ENCODE measurements at places on chromosomes 1 and 21.
A peak's percentile ranks its signal among the peaks of the same experiment; 100 is the strongest.

DNA sequence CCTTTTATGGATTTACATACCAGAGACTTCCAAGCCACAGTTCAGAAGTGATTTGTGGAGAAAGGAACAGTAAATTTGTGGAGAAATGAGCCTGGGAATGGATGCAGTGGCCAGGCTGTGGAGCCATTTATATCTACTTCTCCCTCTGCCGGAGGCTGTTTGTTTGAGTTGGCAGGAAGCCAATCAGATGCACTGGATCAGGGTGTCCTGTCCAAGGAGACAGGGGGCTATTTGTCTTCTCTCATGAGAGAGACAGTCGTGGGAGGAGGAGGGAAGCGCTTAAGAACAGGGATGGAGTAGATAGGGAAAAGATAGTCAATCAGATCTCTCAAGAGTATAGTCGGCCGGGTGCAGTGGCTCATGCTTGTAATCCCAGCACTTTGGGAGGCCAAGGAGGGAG, 2.8 kb upstream of the HAPLN2 start:
- DNase-seq, result no peak

DNA sequence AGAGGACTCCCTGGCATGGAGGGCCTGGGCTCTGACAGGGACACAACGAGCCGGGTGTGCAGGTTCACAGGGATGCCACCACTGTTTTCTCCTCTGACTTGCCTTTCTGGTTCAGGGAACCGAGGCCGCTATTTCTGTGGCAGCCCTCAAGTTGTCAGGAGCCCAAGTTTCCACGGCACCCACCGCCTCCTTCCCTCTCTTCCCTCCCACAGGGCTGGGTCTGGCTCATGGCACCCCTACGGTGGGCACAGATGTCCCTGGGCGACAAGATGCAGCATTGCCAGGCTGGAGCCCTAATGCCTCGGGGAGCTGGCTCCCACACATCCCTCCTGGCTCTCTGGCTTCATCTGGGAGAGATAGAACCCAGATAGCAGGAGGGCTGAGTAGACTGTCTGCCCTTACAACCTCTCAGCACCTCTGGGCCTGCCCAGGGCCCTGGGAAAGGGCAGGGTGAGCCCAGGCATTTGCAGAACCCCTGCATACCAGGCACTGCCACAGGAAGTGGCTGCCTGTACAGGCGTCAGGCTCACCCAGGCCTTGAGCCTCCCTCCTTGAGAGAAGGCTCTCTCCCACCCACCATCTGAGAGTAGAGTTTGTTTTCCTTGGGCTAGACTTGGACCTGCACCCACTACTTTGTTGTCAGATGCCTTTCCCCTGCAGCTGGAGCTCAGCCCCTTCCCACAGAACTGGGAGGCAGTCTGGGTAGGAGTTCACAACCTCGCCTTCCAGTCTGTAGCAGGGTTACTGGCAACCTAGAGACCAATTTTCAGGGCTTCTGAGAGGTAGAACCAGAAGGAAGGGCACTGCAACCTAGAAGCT, 20.5 kb downstream of the KCNC4 start:
- no peak for DNase-seq

GRCh38 chr1:111582644-111583618, 36.7 kb upstream of the RAP1A start:
- no peak for DNase-seq

- DNase-seq, result no peak
Observed at GRCh38 chr1:86339014-86339812, 56.9 kb downstream of the ODF2L start.

DNA sequence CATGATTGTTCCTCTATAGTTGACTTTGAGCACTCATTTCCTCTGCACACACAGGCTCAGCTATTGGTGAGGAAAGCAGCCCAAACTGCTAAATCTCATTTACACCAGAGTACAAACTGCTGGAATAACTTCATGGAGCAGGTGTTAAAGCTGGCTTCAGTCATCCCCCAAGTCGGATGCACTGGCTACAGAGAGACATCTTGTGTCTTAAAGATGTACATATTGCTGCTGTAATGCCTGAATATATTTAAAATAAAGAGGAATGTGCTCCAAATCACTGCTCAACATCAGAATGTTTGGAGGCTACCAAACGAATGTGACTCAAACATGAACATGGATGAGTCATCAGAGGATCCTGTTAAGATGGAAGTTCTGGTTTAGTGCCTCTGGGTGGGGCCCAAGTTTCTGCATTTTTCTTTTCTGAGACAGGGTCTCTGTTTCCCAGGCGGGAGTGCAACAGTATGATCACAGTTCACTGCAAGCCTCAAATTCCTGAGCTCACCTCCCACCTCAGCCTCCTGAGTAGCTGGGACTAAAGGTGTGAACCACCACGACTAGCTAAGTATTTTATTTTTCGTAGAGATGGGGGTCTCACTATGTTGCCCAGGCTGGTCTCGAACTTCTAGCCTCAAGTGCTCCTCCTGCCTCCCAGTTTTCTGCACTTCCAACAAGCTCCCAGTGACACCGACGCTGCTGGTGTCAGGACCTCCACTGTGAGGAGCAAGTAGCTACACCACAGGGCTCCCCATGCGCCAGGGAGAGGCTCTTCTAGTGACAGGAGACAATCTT, 79.0 kb upstream of the KRTAP19-8 start:
- DNase-seq, result peak; percentile 39

DNA sequence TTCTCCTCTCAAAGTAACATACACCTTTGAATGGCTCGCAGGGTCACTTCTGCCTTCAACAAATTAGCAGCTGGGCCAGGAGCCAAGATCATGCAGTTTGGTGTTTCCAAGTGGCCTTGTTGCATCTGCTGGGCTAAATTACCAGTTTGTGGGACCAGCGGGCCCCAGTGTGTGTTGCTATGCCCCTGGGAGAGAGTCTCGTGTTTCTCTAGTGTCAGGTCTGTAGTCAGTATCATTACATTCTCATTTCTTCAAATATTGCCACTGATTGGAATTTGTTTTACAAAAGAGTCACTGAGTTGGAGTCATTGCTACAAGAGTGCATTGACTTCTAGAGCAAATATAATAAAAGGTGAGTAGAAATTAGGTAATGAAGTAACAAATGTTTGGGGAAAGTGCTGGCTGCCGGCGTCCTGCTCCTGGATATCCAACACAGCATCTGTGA, 35.5 kb downstream of the RHOU start:
- no peak for DNase-seq

GRCh38 chr1:23421753-23422240, 2.8 kb downstream of the TCEA3 start:
- DNase-seq, result no peak

DNA sequence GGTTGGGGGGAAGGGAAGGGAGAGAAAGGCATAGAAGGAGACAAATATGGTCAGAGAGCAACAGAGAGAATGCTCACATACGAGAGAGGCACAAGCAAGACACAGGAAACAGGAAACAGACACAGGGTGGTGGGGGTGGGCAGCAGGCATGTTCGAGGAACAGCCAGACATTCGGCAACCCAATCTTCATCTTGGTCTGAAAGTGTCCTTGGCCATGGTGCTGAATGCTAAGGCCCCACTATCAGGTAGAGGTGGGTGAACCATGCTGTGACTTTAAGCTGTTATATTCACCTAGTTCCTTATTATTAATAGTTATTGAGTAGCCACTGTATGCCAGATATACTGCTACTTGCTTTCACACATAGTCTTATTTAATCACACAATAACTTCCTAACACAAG, 109.2 kb downstream of the DDX20 start:
- DNase-seq, result no peak

DNA sequence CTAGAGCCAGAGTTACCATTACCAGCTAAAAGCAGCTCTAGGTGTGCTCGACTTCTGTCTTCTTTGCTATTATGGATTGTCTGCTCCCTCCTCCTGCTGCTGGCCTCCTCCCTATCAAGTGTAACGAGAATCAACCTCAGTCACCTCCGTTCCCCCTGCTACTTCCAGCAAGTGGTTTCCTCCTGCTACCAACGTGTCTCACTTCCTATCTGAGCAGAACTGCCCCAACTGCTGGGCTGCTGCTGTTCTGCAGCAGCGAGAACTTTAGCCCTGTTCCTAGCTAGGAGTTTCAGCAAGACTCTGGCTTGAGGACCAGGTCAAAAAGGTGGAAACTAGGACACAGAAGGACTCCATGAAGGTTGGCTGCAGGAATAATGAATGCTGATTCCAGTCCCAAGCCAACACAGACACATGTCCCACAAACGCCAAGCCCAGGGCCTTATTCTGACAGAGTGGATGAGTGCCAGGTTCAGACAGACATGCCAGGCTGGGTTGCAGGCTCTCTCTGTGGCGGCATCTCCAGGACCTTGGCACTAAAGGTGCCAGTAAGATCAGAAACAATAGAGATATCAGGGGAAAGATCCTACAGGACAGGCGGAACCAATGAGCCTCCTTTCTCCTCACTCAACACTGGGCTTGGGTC, 46.9 kb downstream of the CD34 start:
- DNase-seq, result no peak

GRCh38 chr1:205693421-205693991, 13.2 kb upstream of the SLC45A3 start:
- DNase-seq, result no peak

DNA sequence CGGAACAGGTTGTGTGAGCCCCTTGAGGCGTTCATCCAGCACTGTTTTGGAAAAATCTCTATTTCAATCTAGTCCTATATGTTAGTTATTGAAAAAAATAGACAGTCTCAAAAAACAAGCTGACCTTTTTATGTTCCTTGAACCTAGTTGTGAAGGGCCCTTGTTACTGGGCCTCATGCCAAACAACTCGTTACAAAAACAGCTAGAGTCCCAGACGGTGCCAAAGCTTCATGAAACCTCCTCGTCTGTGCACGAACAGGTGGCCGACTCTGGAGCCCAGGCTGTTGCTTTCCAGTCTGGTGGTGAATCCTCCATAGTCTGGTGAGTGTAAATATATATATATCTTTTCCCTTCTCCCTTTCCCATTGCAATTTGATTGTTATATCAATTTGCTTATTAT, at the start of gene CHIA:
CHIA (plus strand) TSS at position 222 of the 400 bp plus-strand sequence. CDS start 19,617 bp downstream, outside the sequence.
- DNase-seq, result no peak

- DNase-seq, result no peak
Observed at GRCh38 chr1:25223471-25223870, 8.8 kb downstream of the SYF2 start.

DNA sequence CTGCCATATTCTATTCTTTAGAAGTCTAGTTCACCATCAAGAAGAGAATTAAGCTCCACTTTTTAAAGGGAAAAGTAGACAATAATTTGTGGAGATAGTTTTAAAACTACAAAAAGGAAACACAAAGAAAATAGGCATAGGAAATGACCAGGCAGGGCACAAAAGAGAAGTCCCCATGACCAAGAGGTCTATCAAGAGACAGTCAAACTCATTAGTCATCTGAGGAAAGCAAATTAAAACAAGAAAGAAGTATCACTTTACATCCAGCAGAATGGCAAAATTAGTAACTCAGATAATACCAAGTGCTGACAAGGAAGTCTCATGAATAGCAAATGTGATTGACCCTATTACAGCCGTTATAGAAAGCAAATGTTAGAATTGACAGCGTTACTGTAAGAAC, 243.7 kb upstream of the SNX7 start:
- no peak for DNase-seq

- DNase-seq, result peak; percentile 3
Observed at GRCh38 chr1:46822248-46822826, 23.5 kb downstream of the CYP4B1 start.

DNA sequence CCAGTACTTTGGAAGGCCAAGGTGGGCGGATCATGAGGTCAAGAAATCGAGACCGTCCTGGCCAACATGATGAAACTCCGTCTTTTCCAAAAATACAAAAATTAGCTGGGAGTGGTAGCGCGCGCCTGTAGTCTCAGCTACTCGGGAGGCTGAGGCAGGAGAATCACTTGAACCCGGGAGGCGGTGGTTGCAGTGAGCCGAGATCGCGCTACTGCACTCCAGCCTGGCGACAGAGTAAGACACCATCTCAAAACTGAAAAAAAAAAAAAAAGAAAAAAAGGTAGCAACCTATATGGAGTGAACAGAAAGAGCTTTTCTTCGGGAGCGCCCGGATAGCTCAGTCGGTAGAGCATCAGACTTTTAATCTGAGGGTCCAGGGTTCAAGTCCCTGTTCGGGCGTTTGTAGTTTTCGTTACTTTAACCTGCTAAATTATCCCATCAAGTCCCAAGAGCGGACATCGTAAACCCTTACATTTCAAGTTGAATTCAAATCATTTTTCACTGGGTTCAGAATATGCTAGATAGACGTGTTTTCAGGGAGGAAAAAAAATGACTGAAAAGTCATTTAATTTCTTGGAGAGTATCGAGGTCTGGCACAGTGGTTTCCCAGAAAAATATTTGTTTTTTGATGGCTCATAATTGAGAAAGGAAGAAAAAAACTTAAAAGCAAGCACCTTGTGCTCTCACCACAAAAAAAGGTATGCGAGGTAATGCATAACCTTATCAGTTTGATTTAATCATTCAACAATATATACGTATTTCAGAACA, 9.8 kb upstream of the MDM4 start:
- peak; percentile 74 for DNase-seq

DNA sequence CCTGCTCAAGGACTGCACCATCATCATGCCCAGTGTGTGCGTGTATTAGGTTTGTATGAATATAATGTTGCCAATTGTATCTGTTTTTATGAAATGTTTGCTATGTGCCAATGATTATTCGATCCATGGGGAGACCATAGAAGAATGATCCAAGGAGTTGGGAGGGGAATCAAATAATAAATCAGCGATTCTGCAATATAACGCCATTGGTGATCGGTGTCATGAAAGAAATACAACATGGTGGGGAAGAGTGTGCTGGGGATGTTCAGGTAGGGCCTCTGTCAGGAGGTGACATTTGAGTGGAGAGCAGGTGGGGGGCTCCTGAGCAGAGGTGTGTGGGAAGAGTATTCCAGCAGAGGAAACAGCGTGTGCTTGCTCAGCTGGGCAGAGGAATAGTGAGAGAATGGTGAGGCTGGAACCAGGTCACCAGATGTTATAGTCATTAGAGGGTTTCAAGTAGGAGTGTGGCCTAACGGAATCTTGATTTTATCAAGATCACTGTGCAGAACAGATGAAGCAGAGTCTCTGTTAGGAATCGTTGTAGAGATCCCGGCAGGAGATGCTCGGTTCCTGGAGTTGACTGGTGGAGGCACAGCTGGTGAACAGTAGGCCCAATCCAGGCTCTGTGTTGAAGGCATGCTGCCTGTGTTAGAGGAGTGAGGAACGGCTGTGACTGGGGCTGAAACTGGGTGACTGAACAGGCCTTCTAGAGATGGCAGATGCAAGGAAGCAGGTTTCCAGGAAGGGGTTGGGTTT, 2.9 kb upstream of the ZNF496 start:
- no peak for DNase-seq

GRCh38 chr1:167601442-167602383, 28.3 kb upstream of the RCSD1 start:
- DNase-seq, result no peak

GRCh38 chr1:34529935-34530859, 224.7 kb upstream of the GJB5 start:
- DNase-seq, result no peak

DNA sequence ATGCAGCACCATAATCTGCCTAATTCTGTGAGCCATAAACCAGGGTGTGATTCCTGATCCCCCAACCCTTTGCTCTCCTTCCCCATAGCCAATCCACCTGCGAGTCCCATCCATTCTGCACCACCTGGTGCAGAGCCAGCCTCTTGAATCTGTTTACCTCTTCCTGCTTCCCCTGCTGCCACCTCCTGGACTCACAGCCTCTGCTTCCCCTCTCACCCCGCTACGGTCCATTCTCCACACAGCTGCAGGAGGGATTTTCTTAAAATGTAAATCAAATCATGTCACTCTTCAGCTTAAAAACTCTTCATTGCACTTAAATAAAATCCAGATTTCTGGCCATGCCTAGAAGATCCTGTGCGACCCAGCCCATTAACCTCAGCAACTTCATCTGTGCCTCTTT, 186.7 kb downstream of the FOXD2 start:
- no peak for DNase-seq

- no peak for DNase-seq
Observed at GRCh38 chr1:224312025-224312424, 17.9 kb downstream of the NVL start.

Data from retinal pigment epithelial cell (primary cell).